Activated T-helper 1 cell treated with anti-CD3 and anti-CD28 coated beads, Interleukin-12 subunit alpha, Interleukin-12 subunit beta, Interleukin-2, Interleukin-4 antibody, amounts not matched to agents 30 ng/mL and 10 ng/mL and 1 ng/mL, durations not matched to agents 14 hours and 24 hours and 36 hours (primary cell): ENCODE measurements at places on chromosomes 2 and 18.

DNA sequence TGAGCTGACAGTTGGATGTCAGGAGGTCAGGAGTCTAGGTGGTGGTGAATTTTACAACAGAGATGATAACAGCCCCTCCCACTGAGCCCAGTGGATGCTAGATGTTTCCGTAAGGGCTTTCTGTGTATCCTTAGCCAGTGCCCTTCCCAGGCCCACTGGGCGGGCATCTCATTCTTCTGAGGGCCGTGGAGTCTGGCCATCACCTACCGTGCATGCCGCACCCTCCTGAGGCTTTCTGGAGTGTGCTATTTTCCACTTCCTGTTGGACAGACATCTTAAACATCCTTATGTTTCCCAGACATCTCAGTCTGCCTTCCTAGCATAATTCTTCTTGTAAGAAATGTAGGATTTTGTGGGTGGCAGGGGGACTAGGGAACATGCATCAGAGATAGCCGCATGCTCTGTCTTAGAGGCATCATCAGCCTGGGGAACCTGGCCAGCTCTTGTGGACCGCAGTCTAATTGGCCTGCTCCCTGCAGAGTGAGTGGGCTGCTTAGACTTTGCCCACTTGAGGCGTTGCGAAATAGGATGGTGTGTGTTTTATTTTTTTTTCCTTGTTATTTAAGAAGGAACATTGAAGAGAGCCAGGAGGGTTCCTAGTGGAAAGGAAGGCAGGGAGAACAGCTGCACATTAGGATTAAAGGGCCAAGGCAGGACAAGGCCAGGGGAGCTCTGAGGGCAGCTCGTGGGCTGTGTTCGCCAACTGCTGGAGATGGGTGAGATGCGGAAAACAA lies 135.8 kb downstream of the SH3RF3 start:
- H3K27me3 ChIP-seq: peaks cover 7% of the 10 kb centered on the region
- no peaks in the 10 kb centered on the region for H3K36me3 ChIP-seq
- H3K4me1 ChIP-seq: no peaks in the 10 kb centered on the region
- DNase-seq: no peak
- H3K27ac ChIP-seq: no peak overlapping the region
- no peak overlapping the region for H3K4me3 ChIP-seq

DNA sequence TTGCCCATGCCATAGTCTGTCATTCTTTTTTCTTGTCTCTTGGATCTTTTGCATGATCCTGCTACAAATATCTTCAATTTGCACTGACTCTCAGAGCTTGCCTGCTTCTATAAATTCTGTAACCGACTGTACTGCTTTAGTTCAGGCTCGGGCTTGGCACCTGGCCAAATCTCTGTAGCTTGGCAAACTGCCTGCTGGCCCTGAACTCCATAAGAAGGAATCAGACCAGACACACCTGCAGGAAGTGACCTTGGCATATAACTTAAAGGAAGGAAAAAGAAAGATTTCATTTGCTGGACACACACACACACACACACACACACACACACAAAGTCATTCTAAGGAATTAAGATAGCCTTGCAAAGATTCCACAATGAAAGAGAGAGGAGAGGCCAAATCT lies 291.2 kb upstream of the DDX18 start:
- H3K36me3 ChIP-seq: no peaks in the 10 kb centered on the region
- no peak for DNase-seq
- no peaks in the 10 kb centered on the region for H3K4me1 ChIP-seq
- H3K4me3 ChIP-seq: no peak overlapping the region

GRCh38 chr2:219453671-219454590 lies 19.3 kb downstream of the SPEG start:
- no peak overlapping the region for H3K4me3 ChIP-seq
- no peaks in the 10 kb centered on the region for H3K36me3 ChIP-seq
- H3K27me3 ChIP-seq: peaks cover 29% of the 10 kb centered on the region
- no peaks in the 10 kb centered on the region for H3K4me1 ChIP-seq

DNA sequence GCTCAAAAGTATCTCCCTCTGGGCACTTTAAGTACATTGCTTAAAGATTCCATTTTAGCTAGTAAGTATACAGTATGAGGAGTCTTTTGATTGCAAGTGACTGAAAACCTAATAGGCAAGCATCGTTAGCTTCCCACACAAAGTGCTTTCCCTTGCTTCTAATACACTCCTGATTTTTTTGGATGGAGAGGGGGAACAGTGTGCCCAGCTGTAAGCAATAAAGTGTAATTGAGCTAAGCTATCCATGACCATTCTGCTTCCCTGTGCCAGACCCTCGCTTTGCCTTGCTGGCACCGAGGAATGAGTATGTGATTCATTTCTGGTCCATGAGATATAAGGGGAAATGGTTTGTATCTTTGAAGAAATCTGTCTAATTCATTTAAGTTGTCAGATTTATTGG lies 3.8 kb upstream of the ZNF24 start:
- H3K36me3 ChIP-seq: peaks cover 9% of the 10 kb centered on the region
- H3K4me3 ChIP-seq: no peak overlapping the region
- no peak overlapping the region for H3K27ac ChIP-seq
- peaks cover 16% of the 10 kb centered on the region for H3K4me1 ChIP-seq

DNA sequence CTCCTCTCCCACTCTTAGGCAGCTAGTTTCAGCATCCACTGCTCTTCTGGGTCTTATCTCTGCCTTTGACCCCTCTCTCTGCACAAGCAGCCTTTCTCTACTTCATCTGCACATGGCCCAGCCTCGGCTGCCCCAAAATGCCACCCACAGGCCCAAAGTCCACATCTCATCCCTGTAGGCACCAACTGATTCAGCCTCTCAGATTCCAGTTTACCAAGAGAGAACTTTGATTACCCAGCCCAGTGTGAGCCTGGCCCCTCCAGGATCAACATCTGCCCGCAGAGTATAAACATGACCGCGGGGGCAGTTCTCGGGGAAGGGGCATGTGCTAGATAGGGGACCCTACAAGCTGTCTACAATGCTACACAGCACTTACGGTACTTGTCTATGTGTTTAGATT lies 141.7 kb downstream of the RTN4 start:
- no peak overlapping the region for H3K4me3 ChIP-seq
- no peak overlapping the region for H3K27ac ChIP-seq
- H3K4me1 ChIP-seq: peaks cover 12% of the 10 kb centered on the region
- no peaks in the 10 kb centered on the region for H3K36me3 ChIP-seq

DNA sequence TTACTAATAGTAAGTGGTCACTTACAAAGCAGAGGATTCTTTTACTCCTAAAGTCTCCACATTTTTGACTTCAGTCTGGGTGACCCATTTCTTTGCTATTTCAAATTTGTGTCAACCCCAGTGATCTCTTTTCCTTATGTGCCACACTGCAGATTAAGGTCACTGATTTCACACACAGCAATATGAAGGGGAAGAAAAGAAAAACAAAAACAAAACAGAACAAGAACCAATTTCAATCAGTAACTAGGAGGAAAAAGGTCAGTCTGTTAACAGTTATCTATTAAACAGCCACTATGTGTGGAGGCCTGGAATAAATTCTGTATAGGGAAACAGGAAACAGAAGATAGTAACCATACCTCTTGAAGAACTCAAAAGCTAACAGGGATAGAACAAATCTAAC lies 72.0 kb upstream of the ACVR2A start:
- no peaks in the 10 kb centered on the region for H3K4me1 ChIP-seq
- H3K4me3 ChIP-seq: no peak overlapping the region
- no peak overlapping the region for H3K27ac ChIP-seq
- no peak for DNase-seq
- H3K36me3 ChIP-seq: no peaks in the 10 kb centered on the region

DNA sequence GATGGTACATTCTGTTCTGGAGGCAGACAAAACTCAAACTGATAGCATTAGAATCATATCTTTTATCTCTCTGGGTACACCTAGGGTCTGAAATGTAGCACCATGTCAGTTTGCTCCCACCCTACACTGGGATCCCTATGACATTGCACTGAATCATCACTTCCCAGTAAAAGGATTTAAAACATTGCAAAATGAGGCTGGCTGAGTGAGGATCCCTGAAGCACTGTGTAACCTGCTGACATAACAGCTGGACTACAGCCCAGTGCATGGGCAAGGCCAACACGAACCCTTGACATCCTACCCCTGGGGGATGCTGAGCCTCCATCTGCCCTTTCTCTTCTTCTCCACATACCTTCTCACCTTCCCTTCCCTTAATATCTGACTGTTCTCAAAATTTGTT lies 253.2 kb downstream of the TTC32 start:
- H3K4me3 ChIP-seq: no peak overlapping the region
- H3K4me1 ChIP-seq: no peaks in the 10 kb centered on the region
- no peak overlapping the region for H3K27ac ChIP-seq
- H3K27me3 ChIP-seq: no peaks in the 10 kb centered on the region
- DNase-seq: no peak

- no peak for DNase-seq
- no peaks in the 10 kb centered on the region for H3K27me3 ChIP-seq
- H3K4me3 ChIP-seq: no peak overlapping the region
- no peak overlapping the region for H3K27ac ChIP-seq
These were observed 144.6 kb upstream of the LYPD1 start for GRCh38 chr2:132814651-132815050.

GRCh38 chr2:33409417-33409955 lies 67.0 kb upstream of the RASGRP3 start:
- H3K27ac ChIP-seq: no peak overlapping the region
- peaks cover 16% of the 10 kb centered on the region for H3K27me3 ChIP-seq
- no peak overlapping the region for H3K4me3 ChIP-seq
- no peaks in the 10 kb centered on the region for H3K4me1 ChIP-seq
- H3K36me3 ChIP-seq: no peaks in the 10 kb centered on the region
- no peak for DNase-seq

DNA sequence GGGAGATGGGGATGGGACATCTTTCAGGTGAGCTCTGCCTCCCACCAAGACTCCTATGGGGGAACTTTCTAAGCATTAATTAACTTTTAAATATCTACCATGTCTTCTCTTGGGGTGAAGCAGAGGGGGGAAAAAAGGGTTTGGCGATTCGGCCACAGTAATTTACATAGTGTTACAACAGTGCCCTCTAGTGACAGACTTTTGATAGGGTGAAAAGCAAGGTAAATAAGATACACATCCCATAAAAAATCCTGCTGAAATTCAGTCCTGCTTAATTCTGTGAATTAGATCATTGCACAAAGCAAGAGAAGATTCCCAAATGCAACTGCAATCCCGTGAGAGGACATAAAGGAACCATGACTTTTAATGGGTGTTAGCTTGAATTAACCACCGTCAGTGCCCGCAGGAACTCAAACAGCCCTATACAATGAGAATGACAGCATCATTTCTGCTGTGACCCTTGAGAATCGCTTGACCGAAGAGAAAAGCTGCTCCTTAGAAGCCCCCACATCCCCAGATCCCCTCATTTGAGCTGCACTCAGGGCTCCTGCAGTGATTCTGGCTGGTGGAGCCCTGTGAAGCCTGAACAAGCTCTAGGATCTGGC lies 32.8 kb downstream of the FAM124B start:
- DNase-seq: no peak
- H3K4me3 ChIP-seq: no peak overlapping the region
- no peak overlapping the region for H3K27ac ChIP-seq
- no peaks in the 10 kb centered on the region for H3K36me3 ChIP-seq

DNA sequence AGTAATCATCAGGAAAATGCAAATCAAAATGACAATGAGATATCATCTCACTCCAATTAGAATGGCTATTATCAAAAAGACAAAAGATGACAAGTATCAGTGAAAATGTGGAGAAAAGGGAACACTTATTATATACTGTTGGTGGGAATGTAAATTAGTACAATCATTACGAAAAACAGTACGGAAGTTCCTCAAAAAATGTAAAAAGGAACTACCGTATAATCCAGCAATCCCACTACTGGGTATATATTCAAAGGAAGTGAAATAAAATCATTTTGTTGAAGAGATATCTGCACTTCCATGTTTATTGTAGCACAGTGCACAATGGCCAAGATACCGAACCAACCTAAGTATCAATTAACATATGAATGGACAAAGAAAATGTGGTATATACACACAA lies 52.4 kb upstream of the TEX51 start:
- H3K27ac ChIP-seq: no peak overlapping the region
- H3K4me3 ChIP-seq: no peak overlapping the region
- H3K4me1 ChIP-seq: no peaks in the 10 kb centered on the region
- no peak for DNase-seq

DNA sequence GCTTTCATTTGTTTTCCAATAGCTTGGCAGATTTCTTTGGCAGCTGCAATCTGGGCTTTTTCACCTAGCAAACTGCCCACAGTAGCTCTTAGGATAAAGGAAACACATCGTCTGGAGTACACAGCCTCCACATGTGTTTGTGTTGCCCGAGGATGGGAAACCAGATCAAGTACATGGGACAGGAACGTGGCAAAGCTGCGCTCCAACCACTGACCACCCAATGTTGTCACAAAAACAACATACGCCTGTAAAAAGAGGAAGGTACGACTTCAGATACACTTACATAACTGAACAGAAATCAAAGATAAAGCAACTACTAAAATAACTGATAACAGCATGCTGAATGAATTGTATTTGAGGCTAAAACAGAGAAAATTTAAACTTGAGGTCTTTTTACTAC lies 15.5 kb downstream of the HEATR5B start:
- no peak overlapping the region for H3K4me3 ChIP-seq
- no peak for DNase-seq
- H3K4me1 ChIP-seq: no peaks in the 10 kb centered on the region
- no peaks in the 10 kb centered on the region for H3K27me3 ChIP-seq
- peaks cover 26% of the 10 kb centered on the region for H3K36me3 ChIP-seq

DNA sequence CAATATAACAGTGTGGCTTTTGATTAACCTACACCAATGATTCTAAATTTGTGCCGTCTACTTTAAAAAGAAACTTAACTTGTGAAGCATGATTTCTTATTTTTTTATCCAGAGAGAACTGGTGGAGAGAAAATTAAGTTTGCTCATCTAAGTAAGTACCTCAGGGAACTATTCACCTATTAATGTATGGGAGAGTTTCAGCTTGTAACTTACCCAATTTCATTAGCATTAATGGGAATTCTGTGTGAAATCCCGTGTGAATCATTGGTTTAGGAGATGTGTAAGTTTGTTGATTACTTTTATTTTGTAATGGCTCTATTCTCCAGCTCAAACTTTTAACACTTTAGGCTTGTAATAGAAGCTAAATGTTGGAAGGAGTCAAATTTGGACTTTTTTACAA lies 1061.5 kb downstream of the TDRD15 start:
- no peak for DNase-seq
- no peaks in the 10 kb centered on the region for H3K27me3 ChIP-seq
- no peaks in the 10 kb centered on the region for H3K4me1 ChIP-seq
